IPS-NIHi11 (cell line): ENCODE measurements at places on chromosomes 5 and 9.

DNA sequence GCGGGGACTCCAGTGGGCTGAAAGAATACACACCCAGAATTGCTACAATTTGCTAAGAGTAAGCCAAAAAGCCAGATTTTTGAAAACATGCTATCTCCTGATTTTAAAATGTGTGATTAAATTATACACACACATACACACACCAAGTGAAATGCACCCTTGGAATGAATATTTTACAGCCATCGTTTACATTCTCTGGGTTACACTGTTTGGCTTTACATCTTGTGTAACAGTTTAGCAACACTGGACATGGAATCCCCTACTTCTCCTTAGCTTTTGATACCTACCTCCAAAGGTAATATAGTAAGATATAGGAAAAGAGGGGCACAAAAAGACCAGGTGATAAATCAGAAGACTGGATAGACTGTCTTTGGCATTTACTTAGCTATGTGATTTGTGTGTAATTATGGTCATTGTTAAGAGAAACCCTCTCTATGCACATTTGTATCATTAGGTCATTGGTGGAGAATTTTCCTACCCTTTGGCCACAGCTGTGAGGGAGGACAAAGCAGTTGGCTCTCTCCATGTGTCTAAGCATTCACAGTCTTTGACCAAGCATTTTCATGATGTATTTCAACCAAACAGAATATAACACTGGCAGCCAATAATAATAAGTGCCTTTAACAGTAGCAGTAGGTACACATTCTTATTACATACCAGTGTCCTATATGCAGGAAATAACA, 7.6 kb downstream of the SVEP1 start:
- DNase-seq = no peak

- DNase-seq = no peak
Observed at GRCh38 chr9:6787793-6788161, 30.0 kb downstream of the KDM4C start.

- no peak for DNase-seq
Observed at GRCh38 chr9:131094622-131095021, 1.7 kb upstream of the AIF1L start.

GRCh38 chr9:136603216-136603615, 57.4 kb upstream of the NOTCH1 start:
- no peak for DNase-seq

GRCh38 chr5:119355685-119356611, at the start of gene TNFAIP8:
TNFAIP8 (plus strand) TSS chr5:119356019; CDS start chr5:119356091, 72 bp downstream.
- peak; percentile 83 for DNase-seq
